Progenitor cell of endocrine pancreas (in vitro differentiated cells): ENCODE measurements at places on chromosomes 12 and 14. TPM values are rescaled to one million over a fixed set of nuclear protein-coding genes. Genes with fewer than 3 reads are reported as not detected.

GRCh38 chr12:64890873-64891468 is 66.5 kb downstream of the TBC1D30 start:
- no peak overlapping the region for H3K27ac ChIP-seq
- H3K4me1 ChIP-seq, result peaks cover 10% of the 10 kb centered on the region
- no peak overlapping the region for H3K4me3 ChIP-seq
- DNase-seq, result no peak
- H3K27me3 ChIP-seq, result peaks cover 18% of the 10 kb centered on the region
- no peaks in the 10 kb centered on the region for H3K36me3 ChIP-seq

GRCh38 chr12:17591005-17591681 is 498.9 kb downstream of the RERGL start:
- no peaks in the 10 kb centered on the region for H3K4me1 ChIP-seq
- H3K27ac ChIP-seq, result no peak overlapping the region

GRCh38 chr14:71716041-71716772 is 216.0 kb upstream of the RGS6 start:
- DNase-seq, result no peak
- no peak overlapping the region for H3K27ac ChIP-seq
- no peaks in the 10 kb centered on the region for H3K27me3 ChIP-seq
- H3K4me1 ChIP-seq, result peaks cover 3% of the 10 kb centered on the region
- H3K4me3 ChIP-seq, result no peak overlapping the region
- peaks cover 10% of the 10 kb centered on the region for H3K36me3 ChIP-seq

- H3K27me3 ChIP-seq, result no peaks in the 10 kb centered on the region
- H3K4me3 ChIP-seq, result peak within 1 kb of the TSS; percentile 70
- DNase-seq, result peak; percentile 83
- H3K36me3 ChIP-seq, result peaks cover 5% of the 10 kb centered on the region
These were observed at the start of gene CFAP251 for GRCh38 chr12:121917950-121918678. TSS of gene CFAP251 (plus strand) at chr12:121918592. CDS start at chr12:121921306, 2,714 bp downstream.

DNA sequence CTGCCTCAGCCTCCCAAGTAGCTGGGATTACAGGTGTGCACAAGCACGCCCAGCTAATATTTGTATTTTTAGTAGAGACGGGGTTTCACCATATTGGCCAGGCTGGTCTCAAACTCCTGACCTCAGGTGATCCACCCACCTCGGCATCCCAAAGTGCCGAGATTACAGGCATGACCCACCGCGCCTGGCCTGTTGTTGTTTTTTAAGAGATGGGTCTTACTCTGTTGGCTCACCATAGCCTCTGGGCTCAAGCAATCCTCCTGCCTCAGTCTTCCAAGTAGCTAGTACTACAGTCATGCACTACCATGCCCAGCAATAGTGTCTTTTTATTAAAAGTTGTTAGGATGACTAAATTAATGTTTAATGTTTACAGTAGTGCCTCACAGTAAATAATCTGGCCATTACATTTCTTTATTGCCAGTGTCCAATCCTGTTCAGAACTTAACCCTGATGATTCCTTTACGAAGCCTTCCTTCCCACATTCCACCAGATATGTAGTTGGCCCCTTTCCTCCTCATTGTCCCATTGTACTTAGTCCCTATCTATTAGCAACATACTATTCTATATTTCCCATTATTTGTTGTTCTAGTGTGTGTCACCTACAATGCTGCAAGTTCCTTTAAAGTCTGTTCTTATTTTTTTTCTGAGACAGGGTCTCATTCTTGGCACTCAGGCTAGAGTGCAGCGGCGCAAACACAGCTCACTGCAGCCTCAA is 8.8 kb upstream of the SMARCC2 start:
- no peak overlapping the region for H3K4me3 ChIP-seq
- peaks cover 4% of the 10 kb centered on the region for H3K4me1 ChIP-seq
- peak overlapping the region; percentile 11 for H3K27ac ChIP-seq
- no peak for DNase-seq

DNA sequence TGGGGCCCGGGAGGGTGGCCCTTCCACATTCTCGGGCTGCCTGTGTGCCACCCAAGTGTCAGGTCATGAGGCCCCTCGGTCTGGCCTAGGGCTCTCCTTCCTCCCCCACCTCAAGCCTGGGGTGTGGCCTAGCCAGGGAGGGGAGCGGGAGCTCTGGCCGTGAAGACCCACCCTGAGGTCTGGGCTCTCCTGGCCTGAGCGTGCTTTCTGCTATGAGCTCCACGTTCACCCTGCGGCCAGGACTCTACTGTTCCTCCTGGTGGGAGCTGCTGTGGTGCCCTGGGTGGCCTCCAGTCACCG is 12.0 kb downstream of the PACS2 start:
- no peak for DNase-seq
- H3K4me3 ChIP-seq, result no peak overlapping the region
- no peaks in the 10 kb centered on the region for H3K27me3 ChIP-seq
- peaks cover 6% of the 10 kb centered on the region for H3K36me3 ChIP-seq
- no peak overlapping the region for H3K27ac ChIP-seq

The MIP gene
- total RNA-seq, result not detected in 2 replicates
